ENCODE measurements at places on chromosomes 3 and 15. TPM values are rescaled to one million over a fixed set of nuclear protein-coding genes. Genes with fewer than 3 reads are reported as not detected.
A peak's percentile ranks its signal among the peaks of the same experiment; 100 is the strongest.

GRCh38 chr3:17639257-17639656 is 103.2 kb downstream of the TBC1D5 start:
- no peaks in the 10 kb centered on the region for H3K36me3 ChIP-seq
- no peaks in the 10 kb centered on the region for H3K27me3 ChIP-seq
- H3K4me1 ChIP-seq: peaks cover 6% of the 10 kb centered on the region
- H3K4me3 ChIP-seq: no peak overlapping the region
- no peak for DNase-seq

GRCh38 chr15:78065973-78066946 is 11.3 kb downstream of the TBC1D2B start:
- H3K27me3 ChIP-seq: no peaks in the 10 kb centered on the region
- H3K36me3 ChIP-seq: no peaks in the 10 kb centered on the region
- H3K4me1 ChIP-seq: peaks cover 88% of the 10 kb centered on the region

- no peaks in the 10 kb centered on the region for H3K36me3 ChIP-seq
- H3K4me3 ChIP-seq: no peak overlapping the region
- no peak for DNase-seq
These were observed 48.2 kb downstream of the FEM1B start for GRCh38 chr15:68325726-68326125.

DNA sequence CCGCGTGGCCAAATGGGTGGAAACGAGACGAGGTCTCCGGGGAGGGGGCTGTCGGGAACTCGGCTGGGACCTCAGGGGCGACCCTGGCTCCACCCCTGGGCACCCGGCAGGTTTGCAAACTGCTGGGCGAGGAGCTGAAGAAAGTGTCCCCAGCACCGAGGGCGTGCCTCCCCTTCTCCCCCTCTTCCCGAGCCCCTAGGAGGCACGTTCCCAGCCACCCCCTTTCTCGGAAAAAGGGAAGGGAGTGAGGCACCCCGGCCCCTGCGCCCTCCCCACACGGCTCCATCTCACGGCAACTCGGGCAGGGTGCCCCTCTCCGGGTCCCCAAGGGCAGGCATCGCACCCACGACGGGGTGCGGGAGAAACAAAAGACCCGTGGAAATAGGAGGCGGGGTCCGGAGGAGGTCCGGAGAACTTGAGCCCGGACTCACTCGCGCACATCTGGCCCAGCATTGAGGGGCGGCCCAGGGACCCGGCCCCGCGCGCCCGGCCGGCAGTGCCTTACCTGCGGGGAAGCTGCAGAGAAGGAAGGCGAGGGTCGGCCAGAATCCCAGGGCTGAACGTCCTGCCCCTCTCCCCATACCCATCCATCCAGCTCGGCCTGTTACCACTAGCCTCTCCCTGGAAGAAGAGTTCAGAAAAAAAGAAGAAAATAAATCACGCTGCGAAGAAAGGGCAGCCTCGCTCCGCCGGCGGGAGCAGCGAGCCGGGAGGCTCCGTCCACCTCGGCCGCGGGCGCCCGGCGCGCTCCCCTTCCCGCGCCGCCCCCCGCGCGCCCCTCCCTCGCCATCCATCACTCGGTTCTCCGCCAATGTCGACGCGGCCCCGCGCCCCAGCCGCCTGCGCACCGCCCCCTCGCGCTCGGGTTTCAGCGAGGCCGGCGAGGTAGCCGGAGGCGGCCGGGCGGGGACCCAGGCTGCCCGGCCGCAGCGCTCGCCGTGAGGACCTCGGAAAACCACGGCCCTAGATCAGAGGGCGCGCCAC is 16.3 kb downstream of the RGMA start:
- peak overlapping the region; percentile 70 for H3K4me3 ChIP-seq
- no peaks in the 10 kb centered on the region for H3K27me3 ChIP-seq
- peaks cover 14% of the 10 kb centered on the region for H3K4me1 ChIP-seq
- H3K36me3 ChIP-seq: no peaks in the 10 kb centered on the region
- peak overlapping the region; percentile 79 for H3K27ac ChIP-seq
- peak; percentile 77 for DNase-seq

DNA sequence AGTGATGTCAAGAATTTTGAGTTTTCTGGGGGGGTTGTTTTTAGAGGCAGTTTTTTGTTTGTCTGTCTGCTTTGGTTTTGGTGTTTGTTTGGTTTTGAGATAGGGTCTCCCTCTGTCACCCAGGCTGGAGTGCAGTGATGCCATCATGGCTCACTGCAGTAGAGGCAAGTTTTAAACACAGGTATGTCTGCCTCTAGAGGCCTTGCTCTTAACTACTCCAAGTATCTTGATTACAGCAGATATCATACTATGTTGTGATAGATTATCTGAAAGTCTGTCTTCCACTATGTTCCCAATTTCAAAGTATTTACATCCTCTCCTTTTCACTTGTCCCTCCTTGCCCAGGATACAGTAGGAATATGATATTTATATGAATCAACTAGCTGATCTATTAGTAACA is 57.7 kb downstream of the ERC2 start:
- no peak for DNase-seq
- no peaks in the 10 kb centered on the region for H3K27me3 ChIP-seq
- no peaks in the 10 kb centered on the region for H3K36me3 ChIP-seq
- H3K4me1 ChIP-seq: no peaks in the 10 kb centered on the region
- H3K4me3 ChIP-seq: no peak overlapping the region

LRRC15 gene
- total RNA-seq: 0.26 TPM

- no peak overlapping the region for H3K27ac ChIP-seq
- no peaks in the 10 kb centered on the region for H3K4me1 ChIP-seq
- no peaks in the 10 kb centered on the region for H3K27me3 ChIP-seq
- H3K4me3 ChIP-seq: no peak overlapping the region
These were observed 3.0 kb downstream of the NAALADL2 start for GRCh38 chr3:174862101-174862500.

GRCh38 chr3:27653803-27654558 is 68.1 kb downstream of the EOMES start:
- H3K27ac ChIP-seq: no peak overlapping the region
- no peaks in the 10 kb centered on the region for H3K27me3 ChIP-seq
- no peak overlapping the region for H3K4me3 ChIP-seq
- no peaks in the 10 kb centered on the region for H3K36me3 ChIP-seq
- H3K4me1 ChIP-seq: no peaks in the 10 kb centered on the region
